Gastroesophageal sphincter (tissue), 4 donors: ENCODE measurements at places on chromosomes 1 and 21. TPM values are rescaled to one million over a fixed set of nuclear protein-coding genes. Genes with fewer than 3 reads are reported as not detected.

Gene LORICRIN
- total RNA-seq, result not detected

Gene PAFAH2
- 6.6 TPM for total RNA-seq

Gene ZNF593OS
- not detected for total RNA-seq

Gene GUCA2A
- total RNA-seq, result not detected

Gene ELF3
- 0.78 TPM for total RNA-seq

DNA sequence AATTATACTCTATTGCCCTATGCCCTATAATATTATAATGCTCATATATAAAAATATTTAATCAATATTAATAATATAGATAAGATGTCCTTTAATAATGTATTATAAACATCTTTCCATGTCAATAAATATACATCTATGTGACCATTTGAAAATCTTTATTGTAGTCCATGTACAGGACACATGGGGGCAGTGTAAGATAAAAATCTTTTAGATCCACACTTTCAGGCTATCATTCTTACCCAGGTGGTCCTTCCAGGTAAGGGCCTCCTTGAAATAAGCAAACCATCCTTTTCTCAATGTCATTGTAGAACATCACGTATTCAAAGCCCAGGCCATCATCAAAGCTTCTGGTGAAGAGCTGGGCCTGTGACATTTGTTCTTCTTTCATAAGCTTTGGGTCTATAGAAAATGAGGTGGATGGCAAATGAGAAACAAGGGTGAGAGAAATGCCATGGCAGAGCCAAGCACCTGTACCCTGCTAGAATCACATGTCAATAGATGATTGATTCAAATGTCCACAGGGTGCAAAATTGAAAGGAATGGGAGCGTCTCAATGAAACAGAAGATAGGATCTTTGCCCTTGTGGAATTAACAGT, 20.2 kb downstream of the THEM4 start:
- ATAC-seq, result no peak

DNA sequence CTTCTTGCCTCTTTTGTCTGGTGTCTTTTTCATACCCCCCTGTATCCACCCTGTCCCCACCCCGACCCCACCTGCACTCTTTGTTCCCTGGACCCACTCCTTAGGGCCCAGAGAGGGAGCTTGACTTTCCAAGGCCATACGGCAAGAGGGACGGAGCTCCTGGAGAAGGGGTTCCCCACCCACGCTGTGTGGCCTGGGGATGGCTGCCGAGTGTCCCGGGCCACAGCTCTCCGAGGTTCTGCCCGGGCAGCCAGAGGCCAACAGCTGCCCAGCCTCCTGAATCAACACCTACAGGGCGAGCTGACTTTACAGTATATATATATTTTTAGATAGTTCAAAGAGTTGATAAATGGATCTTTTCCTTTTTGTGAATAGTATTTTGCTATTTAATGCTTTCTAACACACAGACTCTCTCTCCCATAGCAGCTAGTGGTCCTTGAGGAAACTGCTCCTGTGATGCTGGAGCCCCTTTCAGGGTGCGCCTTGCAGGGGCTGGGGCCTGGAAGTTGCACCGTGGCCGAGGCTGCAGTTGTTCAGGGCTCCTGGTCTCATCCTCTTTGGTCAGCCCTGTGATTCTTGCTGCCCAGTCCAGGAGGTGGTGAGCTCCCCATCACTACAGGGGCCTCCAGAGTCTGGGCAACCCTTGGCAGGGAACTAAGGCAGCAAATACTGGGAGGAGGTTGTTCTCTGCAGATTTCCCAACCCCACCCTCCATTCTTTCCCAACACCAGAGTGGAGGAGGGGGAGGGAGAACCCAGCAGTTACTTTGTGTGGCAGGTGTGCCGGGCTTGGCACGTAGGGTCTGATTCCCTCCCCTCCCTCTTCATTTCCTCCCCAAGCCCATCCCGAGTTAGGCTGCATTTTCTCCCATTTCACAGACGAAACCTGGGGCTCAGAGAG, 321.6 kb downstream of the PTPRU start:
- ATAC-seq, result no peak

DNA sequence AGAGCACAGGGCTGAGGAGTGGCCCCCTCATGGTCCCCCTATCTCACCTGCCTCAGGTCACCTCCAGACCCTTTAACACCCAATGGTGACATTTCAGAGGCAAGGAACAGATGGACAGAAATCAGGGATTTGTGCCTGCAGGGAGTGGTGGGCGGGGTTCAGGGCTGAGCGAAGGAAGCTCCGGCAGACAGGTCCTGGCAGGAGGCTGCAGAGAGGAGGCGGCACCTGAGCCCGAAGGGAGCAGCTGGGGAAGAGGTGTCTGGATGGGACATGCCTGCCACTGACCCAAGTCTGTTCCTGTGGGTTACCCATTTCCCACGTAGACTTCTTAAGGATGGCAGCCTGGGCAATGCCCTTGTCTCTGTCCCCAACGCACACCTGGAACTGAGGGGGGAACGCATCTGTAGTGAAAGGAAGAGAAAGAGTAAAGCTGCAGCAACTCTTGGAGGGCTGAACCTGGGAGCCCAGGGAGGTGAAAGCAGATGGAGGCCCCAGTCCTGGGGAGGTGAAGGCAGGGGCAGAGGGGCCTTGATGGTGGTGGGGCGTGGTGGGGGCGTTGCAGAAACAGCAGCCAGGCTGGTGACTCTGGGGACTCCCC, 61.6 kb upstream of the ADARB1 start:
- no peak for ATAC-seq

- ATAC-seq, result no peak
Measured at GRCh38 chr1:200780545-200781369, 42.1 kb downstream of the CAMSAP2 start.

GRCh38 chr1:33057095-33057494, 20.4 kb upstream of the AK2 start:
- no peak for ATAC-seq

- no peak for ATAC-seq
Measured at GRCh38 chr1:240139511-240139910, 47.8 kb downstream of the FMN2 start.

DNA sequence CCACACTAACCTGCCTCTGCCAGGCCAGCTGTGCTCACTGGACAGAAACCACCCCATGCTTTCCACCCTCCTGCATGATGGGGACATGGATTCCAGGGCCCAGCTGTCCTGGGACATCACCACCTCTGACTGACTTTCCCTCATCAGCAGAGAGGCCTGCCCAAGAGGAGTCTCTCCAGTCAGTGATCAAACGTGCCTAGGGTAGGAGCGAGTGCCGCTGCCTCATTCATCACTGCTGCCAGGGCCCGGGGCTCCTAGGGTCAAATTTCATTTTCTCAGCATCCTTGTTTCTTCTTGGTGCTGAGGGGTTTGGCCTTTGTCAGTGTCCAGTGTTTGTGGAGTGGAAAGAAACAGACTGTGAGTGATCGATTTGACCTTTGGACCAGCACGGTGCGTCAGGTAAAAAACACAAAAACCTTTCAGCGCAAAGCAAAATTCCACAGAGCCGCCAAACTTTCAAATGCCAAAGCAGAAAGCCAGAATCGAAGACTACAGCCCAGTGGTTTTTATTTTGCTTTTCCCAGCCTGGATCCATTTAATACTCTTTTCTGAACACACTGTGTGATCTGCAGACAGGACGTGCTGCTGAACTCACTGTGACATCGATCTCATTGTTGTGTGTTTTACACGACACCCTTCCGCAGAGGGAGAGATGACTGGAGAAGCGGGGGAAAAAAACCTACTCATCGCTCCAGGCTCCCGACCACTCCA, 43.2 kb downstream of the CAPN8 start:
- ATAC-seq, result no peak

DNA sequence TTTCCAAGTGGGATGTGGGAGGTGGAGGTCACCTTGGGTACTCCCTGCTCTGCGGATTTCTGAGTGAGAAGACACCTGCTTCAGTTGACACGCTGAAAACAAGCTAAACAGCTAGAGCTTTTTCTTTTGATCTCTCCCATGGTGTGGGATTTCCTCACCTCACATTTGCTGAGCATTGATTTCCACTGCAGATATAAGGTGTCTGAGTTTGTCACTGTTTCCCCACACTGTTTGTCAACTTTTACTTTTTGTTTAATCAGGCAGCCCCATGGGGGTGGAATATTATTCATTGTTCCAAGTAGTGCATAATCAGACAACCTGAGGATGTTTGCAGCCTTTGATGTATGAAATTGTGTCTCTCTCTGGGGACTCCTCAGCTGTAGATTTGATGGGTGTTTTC, 49.5 kb downstream of the FASLG start:
- no peak for ATAC-seq

DNA sequence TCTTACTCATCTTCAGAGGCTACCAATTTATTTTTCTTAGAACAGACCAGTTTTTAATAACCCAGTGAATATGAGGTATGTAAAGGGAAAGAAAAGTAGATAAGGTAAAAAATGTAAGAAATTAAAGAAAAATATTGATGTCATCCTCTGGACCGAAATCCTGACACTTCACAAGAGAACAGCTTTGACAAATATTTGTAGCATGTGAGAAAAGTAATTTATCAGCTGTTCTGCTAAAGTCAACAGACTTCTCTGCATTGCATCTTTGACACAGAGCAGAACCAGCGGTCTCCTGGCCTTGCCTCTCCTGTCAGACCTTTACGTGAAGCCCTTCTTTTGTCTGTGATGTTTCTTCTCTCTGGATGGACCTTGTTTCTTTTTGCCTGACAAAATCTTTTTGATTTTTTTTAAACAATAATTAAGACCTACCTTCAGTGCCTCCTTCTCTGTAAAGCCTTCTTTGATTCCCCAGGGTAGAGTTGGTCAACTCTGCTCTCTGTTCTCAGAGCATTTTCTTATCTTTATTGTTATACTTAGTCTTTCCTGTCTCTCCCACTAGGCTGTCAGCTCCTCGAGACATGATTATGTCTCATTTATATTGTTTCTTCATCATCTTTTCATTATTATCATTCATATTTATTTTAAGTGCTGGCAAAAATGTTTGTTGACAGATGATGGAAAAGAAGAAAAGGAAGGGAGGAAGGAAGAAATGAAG, 35.4 kb downstream of the RGS4 start:
- ATAC-seq, result no peak

DNA sequence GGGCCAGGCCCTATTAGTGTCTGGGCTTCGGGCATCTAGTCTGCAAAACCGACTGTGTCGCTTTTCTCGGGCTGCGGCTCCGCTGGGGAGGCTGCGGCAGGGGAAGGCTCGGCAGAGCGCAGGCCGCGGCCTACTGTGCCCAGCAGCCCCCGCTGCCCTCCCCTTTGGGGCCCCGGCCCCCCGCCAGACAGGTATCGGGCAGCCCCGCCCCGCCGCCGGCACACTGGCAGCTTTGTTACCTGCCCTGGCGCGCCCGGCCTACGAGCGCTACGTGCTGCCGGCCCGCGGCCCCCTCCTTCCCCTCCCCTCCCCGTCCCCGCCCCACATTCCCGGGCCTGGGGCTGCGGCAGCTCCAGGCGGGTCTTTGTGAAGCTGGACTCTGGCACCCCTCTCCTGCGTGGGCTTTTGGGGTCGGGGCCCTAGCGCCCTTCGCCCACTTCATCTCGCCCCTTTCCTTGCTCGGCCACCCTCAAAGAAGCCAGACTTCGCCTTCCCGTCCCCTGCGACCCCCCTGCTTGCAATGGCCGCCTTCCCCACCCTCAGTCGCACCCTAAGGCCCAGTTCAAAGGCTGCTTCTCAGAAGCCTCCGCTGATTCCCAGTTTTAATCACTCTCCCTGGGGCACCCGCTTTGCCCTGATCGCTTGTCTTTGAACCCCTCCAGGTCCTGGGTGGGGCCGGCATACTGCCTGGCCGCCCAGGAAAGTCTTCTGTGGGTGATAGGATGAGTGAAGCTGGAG, 48.9 kb upstream of the SLC2A1 start:
- ATAC-seq, result no peak
